Mesothelial cell of epicardium (in vitro differentiated cells): ENCODE measurements at places on chromosomes 7 and 10. TPM values are rescaled to one million over a fixed set of nuclear protein-coding genes. Genes with fewer than 3 reads are reported as not detected.
A peak's percentile ranks its signal among the peaks of the same experiment; 100 is the strongest.

DNA sequence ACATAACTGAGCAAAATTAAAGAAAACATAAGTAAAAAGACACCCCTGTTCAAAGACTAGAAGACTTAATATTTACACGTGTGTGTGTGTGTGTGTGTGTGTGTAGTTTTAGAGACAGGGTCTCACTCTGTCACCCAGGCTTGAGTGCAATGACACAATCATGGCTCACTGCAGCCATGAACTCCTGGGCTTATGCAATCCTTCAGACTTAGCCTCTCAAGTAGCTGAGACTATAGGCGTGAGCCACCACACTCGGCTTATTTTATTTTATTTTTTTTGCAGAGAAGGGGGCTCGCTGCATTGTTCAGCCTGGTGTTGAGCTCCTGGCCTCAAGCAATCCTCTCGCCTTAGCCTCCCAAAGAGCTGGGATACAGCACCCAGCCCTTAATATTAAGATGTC is 90.3 kb downstream of the JMJD1C start:
- no peak for DNase-seq

ATAD1 gene
- total RNA-seq = 49.1 to 54.3 TPM (median 50.2 TPM) in 3 replicates

GRCh38 chr7:48837266-48837665 is 87.1 kb upstream of the CDC14C start:
- no peak for DNase-seq

GRCh38 chr7:91263384-91264045 is 718 bp upstream of the FZD1 start:
- DNase-seq = no peak

- peak; percentile 70 for DNase-seq
Measured at GRCh38 chr7:1664711-1665548, 5.1 kb upstream of the ELFN1 start.

DNA sequence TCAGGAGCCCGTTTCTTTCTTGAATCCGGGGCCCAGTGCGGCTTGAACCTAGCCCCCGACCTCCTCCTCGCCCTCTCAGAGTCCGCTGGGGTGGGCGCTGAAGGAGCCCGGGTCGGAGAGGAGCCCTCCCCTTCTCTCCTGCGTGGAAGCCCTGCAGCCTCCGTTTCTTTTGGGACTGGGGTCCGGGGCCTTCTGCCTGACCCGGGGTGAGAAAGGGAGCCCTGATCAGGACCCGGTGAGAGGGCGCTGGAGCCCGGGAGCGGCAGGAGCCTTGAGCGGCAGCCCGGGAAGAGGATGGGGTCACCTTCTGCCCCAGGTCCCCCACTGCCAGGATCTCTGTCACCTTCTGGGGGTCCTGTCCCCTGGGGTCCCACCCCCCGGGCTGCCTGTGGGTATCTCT is 162.3 kb downstream of the ZNF33B start:
- no peak for DNase-seq

FRMPD2 gene
- total RNA-seq = 0.18 to 0.43 TPM (median 0.22 TPM) in 3 replicates

- no peak for DNase-seq
Measured at GRCh38 chr7:71486856-71487628, 355.1 kb downstream of the GALNT17 start.

TMEM273 gene
- total RNA-seq = not detected in 3 replicates

PNLIPRP2 gene
- not detected in 3 replicates for total RNA-seq

DNA sequence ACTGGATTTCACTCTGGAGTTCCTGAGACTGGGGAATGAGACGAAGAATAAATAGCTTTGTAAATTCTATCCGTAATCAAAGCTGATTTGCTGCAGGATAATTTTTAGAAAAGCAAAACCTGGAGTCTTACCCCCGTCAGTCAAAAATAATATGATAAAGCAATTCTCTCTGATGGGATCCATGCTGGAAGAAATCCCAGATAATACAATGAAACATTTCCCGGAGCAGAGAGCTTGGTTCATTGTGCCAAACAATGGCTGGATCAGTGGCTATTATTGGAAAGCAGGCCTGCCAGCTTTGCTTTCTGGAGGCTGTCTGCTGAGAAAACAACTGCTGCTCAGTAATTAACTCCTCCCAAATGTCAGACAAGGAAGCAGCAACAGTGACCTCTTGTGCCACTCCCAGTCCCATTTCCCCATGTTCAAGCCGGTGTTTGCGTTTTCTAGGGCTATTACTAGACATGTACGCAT is 609.4 kb upstream of the PCDH15 start:
- no peak for DNase-seq

- DNase-seq = no peak
Measured at GRCh38 chr7:126790763-126791162, 462.0 kb downstream of the GRM8 start.

WAC gene
- 133 to 141 TPM (median 139 TPM) in 3 replicates for total RNA-seq

DNA sequence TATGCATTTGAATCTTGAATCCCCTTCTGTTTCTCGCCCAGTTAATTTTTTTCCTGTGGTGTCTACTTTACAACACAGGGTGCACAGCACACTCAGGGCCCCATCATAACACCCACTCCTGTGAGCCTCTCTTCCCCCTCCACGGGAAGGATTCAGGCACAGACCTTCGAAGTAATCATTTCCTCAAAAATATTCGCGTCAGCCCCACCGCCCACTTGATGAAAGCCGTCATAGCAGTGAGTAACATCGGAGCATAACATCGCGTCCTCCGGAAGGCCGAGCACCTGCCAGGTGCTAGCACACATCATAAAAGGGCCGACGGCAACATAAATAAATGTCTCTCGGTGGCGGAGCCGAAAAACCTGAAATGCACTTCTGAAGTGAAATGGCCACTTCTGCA is 201.7 kb upstream of the ADARB2 start:
- no peak for DNase-seq

- DNase-seq = no peak
Measured at GRCh38 chr7:158863611-158864506, 7.5 kb downstream of the DYNC2I1 start.

DNA sequence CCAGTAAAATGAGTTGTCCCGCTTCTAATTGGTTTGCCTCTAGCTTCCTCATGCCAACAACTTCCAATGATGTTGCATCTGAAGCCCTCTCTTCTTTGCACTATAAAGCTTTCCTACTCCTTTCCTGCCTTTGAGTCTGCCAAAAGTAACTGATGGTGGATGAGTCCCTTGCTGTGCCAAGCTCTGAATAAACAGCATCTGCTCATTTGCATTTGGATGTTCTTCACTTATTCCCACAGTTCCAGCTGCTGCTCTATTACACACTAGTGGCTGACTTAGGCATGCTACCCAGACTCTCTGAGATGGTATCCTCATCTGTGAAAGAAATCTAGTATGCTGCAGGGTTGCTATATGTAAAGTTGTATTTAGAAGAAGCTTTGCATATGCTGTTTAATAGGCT is 24.9 kb downstream of the SFR1 start:
- no peak for DNase-seq
